ENCODE measurements at places on chromosomes 16 and 17.

- DNase-seq, result no peak
Measured at GRCh38 chr17:39231591-39232551, 6.1 kb upstream of the STAC2 start.

- DNase-seq, result no peak
Measured at GRCh38 chr16:31072540-31073141, 1.4 kb downstream of the ZNF668 start.

GRCh38 chr17:77264617-77265230 is 124.0 kb downstream of the SEC14L1 start:
- DNase-seq, result no peak

- DNase-seq, result no peak
Measured at GRCh38 chr17:68749349-68750207, 148.4 kb upstream of the FAM20A start.

DNA sequence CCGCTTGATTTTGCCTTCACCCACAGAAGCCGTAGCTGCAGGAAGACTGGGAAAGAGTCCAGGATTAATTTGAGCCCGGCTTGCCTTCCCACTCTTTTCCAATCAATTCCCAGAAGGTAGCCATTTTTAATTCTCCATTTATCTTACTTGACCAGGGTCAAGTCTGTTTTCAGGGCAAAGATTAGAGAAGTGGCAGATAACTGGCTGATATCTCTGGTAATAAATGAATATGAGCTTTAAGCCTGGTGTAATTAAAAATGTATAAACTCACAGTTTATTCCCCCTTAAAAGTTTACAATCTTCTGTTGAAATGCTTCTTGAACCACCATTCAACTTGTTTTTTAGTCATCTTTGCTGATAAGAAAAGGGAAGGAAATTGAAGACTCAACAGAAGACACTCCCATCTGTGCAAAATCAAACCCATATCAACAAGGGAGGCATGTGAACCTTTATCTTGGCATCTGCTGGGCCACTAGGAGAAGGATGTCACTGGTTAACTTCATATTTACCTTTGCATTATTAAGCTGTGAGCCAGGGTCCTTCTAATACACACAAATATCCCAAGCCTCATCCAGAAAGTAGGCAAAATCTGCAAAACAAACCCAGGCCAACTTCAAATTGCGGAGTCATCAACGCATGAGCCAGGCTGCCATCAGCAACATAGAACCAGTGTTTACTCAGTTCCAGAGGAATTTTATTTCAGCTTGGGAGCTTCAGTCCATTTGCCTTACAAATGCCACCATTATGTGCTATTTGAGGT is 314.6 kb upstream of the MAF start:
- DNase-seq, result no peak
